ENCODE measurements at places on chromosomes 5 and 9. TPM values are rescaled to one million over a fixed set of nuclear protein-coding genes. Genes with fewer than 3 reads are reported as not detected.
A peak's percentile ranks its signal among the peaks of the same experiment; 100 is the strongest.

DNA sequence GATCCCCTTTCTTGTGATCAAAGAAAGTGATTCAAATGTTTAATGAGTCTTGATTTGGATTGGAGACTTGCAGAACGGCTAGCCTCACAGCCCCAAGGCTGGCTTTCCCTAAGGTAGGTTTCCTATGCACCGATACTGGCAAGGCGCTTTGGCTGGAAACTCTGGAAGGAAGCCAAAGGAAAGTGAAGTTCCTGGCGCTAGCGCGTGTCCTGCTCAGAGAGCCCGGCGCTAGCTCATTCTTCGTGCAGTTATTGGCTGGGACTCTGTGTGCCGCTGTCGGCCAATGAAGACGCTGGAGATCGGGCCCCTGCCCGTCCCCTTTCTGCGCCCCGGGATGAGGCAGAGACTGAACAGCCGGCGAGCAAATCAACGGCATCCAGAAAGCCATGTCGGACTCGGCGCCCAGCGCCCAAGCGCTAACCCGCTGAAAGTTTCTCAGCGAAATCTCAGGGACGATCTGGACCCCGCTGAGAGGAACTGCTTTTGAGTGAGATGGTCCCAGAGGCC is at the start of gene PCDHGC3:
TSS of gene PCDHGC3 (plus strand) at position 342 of the 507 bp plus-strand sequence. CDS start at position 493, 151 bp downstream.
- peak; percentile 96 for DNase-seq

DNA sequence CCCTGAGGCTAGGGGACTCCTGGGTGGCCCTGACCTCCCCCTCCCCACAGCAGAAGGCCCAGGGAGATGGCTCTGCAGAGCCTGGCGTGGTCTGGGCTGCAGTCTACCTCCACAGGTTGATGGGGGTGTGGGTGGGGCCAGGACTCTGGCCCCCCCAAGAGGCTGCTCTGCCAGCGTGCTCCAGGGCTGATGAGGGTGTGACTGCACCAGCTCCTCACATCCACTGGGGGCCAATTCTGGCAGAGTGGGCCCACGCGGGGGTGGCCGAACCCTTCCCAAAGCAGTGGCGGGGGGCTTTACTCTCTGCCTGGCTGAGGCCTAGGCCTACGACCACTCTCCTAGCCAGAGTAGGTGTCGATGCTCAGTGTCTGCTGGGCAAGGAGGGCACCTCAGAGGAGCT is 28.0 kb upstream of the UBAC1 start:
- no peak for DNase-seq

The ADRA1B gene
- total RNA-seq, result 1.8 TPM

DNA sequence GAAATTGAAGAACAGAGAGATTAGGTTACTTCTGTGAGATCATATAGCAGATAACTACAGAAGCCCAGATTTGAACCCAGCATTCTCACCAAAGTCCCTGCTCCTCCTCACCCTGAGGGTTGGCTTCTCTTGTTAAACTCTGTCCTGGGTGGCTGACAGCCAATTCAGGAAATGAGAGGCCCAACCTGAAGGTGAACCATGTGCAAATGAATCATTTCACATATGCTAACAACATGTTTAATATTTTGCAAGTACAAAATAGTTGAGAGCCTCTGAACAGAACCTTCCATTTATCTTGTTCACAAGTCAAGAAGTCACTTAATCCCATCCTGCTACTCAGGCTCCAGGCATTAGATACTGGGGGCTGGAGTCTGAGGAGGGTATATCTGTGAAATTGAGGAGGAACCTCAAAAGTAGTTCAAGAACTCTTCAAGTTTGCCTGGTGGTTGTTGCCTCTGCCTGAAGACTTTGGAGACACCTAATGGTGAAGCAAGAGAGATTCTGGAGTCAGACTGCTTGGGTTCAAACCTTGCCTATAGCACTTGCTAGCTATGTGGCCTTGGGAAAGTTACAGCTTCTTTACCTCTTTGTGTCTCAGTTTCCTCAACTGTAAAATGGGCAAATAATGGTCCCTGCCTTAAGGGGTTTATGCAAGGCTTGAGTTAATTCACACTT is 564.0 kb downstream of the PSAT1 start:
- DNase-seq, result peak; percentile 95

DNA sequence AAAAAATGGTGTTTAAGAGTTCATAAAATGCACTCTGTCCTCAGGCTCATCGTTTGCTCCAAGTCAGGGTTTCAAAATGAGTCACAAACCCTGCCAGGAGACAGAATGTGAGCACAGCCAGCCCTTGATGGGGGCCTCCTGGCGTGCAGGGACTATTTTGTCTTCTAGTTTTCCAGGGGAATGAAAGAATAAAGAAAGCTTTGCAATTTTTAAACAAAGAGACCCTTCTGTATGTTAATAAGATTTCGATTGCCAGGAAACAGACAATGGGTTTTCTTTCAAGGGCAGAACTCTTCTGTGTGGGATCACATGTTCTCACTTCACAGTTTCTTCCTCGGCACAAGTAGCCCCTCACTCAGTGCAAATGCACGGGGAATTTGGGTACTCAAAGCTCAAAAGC is 121.4 kb upstream of the C6 start:
- peak; percentile 61 for DNase-seq

- DNase-seq, result no peak
Measured at GRCh38 chr5:39800042-39800601, 375.3 kb upstream of the DAB2 start.

The NUTM2G gene
- total RNA-seq, result not detected

The HTR4 gene
- not detected for total RNA-seq

The CDH9 gene
- total RNA-seq, result not detected

DNA sequence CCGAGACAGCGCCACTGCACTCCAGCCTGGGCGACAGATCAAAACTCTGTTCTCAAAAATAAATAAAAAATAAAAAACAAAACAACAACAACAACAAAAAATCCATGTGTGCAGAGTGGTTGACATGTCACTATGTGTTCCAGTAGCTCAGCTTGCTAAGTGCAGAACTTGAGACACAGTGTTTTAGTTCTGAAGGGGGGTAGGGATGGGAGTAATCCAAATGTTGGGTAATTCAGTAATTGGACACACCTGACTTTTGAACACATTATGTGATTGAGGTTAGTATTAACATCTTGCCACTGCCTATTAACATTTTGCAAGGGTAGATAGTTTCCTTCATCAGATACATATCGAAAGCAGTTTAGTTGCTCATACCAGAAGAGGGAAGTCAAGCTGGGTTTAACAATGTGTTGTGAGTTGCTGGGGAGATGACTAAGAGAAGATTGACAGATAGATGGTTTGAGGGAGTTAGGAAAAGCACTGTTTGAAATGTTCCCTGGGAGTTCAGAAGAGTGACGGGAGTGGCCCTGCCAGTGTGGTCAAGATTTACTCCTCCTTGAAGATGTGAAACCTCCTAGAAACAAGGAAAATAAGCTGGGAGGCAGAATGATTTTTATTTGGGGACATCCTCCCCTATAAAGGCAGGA is 928 bp downstream of the HACD4 start:
- peak; percentile 84 for DNase-seq

DNA sequence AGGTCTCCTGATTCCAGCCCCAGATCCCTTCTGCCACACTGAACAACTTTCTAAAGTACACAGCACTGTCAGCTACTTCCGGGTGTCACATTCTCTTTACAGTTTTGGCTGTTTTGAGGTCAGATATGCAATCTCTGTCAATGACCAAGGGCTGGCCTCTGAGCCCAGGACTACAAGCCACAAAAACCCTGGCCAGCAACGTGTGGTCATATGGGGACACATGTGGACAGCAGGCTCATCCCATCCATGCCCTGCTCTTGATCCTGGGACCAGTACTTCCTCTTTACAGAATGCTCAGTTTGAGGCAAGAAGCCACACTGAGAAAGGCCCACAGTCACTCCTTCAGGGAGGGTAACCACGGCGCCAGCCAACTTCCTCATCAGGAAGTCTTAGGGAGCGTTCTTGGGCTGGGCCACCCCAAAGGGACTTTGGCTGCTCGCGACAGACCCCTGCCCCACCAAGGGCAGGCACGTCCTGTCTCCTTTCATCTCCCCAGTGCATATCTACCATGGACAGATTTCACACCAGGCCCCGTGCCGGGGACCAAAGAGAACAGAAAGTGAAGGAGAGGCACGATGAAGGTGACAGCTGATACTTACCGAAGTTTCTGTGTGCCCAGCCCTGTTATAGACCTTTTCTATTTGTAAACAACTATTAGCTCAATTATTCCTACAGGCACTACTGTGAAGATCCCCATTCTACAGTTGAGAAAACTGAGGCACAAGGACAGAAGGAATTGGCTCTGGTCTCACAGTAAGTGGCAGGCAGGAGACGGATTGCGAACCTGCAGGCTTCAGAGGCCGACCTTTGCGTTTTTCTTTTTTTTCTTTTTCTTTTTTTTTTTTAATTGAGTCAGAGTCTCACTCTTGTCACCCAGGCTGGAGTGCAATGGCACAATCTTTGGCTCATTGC is 37.3 kb downstream of the STK10 start:
- DNase-seq, result peak; percentile 40

DNA sequence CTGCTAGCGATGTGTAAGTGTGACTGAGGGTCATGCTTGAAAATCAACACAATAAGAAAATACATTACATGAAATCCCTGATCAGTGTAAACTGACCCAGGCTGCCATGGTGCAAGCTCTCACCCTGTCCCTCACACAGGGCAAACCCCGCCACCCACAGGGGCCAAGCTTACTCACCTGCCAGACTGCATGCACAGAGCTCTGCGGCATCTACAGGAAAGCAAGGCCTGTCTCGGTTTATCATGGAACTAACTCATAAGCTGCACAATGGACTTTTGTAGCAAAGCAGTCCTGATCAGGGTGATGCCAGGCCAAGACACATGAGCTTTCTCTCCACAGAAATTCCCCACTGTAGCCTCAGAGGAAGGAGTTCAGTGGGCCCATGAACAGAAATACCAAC is 9.7 kb downstream of the IPPK start:
- DNase-seq, result no peak

DNA sequence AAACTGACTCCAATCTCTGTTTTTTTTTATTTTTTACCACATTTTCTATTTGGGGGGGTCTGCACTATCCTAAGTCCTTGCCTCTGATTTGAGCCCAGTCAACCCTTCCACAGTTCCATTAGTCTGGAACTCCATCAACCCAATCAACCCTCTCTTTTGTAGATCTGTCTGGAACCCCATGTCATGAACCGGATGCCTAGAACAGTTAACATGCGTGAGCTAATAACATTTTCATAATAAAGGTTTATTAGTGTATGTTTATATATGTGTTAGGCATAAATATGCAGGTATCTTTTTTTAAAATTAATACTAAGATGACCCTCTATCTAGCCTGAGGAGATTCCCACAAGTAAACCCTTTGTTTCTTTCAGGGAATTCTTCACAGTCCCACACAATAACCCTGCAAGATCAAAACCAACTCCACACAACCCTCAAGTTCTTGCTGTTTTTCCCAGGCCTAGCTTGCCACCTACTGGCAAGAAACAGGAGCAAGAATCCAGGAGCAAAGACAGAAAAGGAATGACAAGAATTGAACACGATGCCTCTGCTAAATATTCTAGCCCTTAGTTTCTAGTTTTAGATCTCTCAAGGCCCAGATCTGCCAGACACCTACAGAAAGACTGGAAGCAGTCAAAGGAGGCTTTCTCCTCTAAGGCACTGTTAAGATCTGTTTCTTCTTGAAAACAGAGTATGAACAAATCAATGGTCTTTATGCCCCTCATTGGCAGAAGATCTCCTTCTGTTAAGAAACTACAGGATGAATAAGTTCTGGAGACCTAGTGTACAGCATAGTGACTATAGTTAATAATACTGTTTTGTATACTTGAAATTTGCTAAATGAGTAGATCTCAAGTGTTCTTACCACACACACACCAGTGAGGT is 100.4 kb downstream of the TRIM36 start:
- DNase-seq, result peak; percentile 42

DNA sequence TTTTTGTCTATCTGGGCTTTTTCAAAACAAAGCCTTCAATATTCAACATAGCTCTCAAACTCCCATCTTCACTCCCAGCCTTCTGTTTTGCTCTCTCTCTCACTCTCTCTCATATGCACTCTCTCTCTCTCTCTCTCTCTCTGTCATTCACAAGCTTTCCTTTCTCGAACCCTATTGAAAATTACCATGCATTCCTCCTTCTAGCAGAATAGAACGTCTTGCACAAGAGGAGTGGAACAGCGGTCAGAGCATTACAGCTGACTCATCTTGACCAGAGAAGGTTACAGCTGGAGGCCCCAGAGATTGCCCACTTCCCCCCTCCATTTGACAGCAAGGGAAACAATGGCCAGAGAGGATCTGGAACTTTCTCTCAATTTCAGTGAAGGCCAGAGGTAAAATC is 51.0 kb upstream of the LIFR start:
- DNase-seq, result peak; percentile 95

- DNase-seq, result no peak
Measured at GRCh38 chr5:119031011-119031886, 39.6 kb upstream of the DMXL1 start.

The PCDHGA5 gene
- total RNA-seq, result 0.02 TPM

GRCh38 chr9:71897577-71897976 is 13.4 kb downstream of the ABHD17B start:
- DNase-seq, result no peak

- no peak for DNase-seq
Measured at GRCh38 chr5:55682071-55682470, 30.1 kb downstream of the SLC38A9 start.

DNA sequence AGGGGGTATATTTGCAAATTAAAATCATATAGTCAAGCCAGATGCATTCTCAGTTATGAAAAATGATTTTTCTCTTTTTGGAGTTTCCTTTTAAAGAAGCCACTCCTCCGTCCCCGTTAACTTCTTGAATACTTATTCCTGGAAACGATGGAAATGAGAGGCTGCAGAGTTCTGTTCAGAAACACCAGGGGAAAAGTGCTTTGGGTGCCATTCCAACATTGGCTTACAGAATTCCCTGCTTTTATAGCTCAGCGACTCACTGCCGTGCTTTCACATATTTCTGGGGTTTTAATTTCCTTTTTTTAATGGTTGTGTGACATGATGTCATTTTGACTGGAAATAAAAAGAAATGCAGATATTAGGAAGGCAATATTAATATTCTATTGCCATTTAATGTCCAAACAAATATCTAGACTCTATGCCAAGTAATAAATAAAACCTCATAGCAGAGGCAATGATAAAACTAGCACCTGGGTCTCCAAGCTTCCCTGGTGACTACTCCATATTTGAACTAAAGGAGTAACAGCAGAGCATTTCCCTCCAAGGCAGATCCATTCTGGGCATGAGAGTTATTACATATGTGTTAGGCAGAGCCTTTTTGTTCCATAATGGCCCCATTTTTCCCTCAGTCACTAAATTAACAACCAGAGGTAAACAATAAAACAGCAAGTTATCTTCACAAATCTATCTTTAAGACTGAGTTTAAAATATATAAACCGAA is 363.4 kb downstream of the EBF1 start:
- no peak for DNase-seq

- DNase-seq, result no peak
Measured at GRCh38 chr9:134624137-134624591, 17.4 kb upstream of the COL5A1 start.

The KCNN2 gene
- 0.15 TPM for total RNA-seq

DNA sequence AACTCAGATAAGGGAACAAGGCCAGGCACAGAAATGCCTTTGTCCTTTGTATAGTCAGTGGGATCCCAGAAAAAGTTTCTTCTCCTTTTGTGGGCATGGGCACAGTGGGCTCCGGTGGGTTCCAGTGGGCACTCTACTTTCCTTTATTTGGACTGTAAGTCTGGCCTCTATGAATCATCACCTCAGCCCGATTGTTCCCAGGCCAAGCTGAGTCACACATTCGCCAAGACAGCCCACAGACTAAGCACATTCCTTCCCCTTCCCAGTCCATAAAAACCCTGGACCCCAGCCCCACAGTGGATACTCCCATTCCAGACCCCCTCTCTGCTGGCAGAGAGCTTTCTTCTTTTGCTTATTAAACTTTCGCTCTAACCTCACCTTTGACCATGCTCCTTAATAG is 165.0 kb downstream of the FBXL17 start:
- DNase-seq, result peak; percentile 76

The WNT8A gene
- total RNA-seq, result 0.12 TPM
